Pulmonary artery endothelial cell (primary cell): ENCODE measurements at places on chromosomes 2 and 18.

DNA sequence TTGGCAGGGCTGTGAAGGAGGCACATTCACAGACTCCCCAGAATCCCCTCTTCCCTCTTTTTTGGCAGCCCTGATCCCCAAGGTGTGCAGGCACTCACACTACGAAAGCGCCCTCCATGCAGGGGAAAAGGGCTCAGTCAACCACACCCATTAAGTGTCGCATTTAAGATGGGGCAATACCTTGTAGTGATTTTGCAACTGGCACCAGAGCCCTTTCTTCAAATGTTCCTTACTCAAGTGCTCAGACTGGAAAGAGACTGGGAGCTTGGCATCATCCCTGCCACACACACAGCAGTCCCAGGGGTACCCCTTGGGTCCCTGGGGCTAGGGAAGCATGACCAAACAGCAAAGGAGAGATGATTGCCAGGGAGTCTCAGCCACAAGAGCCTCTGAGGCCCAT, 190.1 kb downstream of the HAUS1 start:
- no peak for DNase-seq

DNA sequence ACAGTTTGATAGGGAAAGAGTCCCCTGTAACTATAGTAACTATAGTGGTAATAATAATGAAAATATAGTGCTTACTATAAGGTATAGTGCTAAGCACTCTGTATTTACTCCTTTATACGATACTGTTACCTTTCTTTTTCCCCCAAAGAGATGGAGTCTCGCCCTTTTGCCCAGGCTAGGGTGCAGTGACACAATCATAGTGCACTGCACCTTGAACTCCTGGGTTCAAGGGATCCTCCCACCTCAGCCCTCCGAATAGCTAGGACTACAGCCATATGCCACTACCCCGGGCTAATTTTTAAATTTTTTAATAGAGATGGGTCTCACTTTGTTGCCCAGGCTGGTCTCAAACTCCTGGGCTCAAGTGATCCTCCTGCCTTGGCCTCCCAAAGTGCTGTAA, 34.6 kb downstream of the EML4 start:
- no peak for DNase-seq

DNA sequence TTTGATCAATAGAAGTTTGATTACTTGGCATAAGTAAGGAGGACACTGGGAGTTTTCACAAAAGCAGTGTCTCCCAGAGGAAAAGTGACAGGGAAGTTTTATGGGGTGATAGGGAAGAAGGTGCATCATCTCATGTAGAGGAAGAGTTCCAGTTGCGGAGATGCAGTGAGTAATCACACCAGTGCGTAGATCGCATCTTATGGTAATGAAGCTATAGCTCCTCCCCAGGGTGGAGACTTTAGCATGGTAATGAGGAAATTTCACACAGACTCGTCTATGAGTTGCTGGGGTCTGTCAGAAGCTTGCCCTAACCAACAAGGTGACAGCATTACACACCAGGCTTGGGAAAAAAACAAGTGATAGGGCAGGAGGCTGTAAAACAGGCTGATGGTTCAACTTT, 49.0 kb downstream of the KYNU start:
- no peak for DNase-seq

DNA sequence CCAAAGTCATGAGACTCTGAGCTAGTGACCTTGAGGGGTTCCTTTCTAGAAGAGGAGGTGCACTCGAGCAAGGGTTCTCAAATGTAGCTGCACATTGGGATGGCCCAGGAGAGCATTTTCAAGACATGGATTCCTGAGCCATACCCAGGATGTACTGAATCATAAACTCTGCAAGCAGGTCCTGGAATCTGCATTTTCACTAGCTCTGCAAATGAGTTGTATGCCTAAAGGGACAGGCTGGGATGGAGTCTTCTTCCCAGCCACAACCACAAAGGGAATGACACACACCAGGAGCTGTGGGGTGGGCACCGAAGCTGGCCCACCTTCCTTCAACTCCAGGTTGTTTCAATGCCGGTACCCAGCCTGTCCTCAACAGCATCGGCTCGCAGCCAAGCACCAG, 90.6 kb downstream of the GALNT14 start:
- no peak for DNase-seq

DNA sequence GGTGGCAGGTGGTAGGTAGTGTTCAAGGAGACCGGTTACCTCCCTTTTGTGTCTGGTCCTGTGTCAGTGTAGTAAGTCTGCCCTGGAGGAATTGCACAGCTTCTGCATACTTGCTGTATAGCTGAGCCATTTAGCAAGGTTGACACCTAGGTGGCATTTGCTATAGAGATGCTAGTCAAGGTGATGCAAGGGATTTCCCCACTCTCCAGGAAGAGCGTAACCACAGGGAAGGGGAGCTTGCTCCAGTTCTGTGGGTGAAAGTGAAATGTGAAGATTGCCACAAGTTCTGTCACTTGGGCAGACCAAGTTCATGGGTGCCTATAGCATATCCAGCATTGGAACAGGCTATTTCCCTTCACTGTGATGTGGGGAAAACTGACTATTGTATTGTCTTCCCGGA, 28.1 kb downstream of the NAT8 start:
- no peak for DNase-seq

GRCh38 chr2:123717636-123718334, 307.3 kb upstream of the CNTNAP5 start:
- no peak for DNase-seq

DNA sequence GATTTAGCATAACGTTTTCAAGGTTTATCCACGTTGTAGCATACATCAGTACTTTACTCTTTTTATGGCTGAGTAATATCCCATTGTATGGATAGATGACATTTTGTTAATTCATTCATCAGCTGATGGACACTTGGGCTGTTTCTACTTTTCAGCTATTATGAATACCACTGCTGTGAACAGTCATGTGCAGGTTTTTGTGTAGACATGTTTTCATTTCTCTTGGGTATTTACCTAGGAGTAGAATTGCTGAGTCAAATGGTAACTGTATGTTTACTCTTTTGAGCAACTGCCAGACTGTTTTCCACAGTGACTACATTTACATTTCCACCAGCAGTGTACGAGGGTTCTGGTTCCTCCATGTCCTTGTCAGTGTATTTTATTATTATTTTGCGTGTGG, 33.9 kb downstream of the COX7A2L start:
- DNase-seq = no peak

GRCh38 chr2:60822987-60823386, 58.4 kb upstream of the REL start:
- no peak for DNase-seq

DNA sequence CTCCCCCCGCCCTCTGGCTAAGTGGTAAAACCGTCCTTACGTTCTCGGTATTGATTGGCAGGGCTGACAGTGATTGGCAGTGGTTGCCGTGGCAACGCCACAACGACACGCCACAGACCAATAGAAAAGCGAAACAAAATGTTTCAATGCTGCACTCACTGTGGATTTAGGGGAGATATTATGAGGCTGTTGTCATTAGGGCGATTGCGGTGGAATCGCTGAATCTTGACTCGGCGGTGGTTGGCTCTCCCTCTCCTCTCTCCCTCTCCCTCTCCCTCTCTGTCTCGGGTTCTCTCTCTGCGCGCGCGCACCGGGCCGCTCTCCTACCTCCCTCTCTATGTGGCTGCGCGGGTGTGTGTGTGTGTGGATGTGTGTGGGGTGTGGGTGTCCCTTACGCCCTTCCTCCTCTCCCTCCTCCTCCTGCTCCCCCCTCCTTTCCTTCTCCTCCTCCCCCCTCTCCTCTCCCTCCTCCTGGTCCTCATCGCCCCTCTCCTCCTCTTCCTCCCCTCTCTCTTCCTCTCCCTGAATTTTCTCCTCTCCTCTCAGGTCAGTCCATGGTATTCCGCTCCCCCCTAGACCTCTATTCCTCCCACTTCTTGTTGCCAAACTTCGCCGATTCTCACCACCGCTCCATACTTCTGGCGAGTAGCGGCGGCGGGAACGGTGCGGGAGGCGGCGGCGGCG, at the start of gene SIX3:
Gene SIX3, plus strand, starts transcription at position 152 of the 684 bp plus-strand sequence. Its CDS starts 403 bp downstream, at position 555.
- DNase-seq = no peak
